Femur (tissue), 1 donor: ENCODE measurements at places on chromosomes 5 and 9.

DNA sequence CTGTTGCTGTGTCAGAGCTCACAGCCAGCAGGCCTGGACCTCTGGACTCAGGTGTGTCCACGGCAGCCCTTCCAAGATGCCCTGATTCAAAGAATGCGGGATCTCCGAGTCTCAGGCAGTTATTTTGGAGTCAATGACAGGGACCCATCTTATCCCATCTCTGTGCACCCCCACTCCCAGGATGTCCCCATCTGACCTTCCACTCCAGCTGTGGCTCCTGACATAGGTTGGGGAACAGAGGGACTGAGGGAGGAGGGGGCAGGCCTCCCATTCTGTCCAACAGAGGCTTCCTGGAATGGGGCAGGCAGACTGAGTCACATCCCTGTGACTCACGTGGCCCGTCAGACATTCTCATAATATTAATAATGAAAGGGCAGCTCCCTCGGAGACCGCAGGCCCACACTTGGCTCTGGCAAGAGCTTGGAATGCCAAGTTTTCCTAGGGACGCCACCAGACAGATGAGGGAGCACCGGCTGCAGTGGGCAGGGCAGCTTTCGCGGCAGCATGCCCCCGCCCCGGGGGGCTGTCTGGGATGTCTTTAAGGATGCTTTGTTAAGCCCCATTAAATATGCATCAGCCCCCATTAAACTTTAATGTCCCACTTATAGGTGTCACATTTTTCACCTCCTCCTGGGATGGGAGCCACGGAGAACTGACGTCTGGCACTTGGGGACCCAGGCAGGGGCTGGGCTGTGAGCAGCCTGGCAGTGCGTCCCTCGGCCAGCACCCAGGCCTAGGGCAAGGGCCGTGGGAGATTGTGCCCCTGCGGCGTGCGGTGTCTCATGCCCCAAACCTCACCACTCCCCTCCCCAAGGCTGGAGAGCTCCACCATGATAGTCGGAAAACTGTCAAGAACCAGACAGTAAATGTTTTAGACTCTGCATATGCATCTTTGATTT, 23.6 kb upstream of the FIBCD1 start:
- no peak for DNase-seq

- DNase-seq, result peak; percentile 58
Observed at GRCh38 chr9:112174965-112175795, at the start of gene SUSD1. Gene SUSD1, minus strand, starts transcription at chr9:112175297. Its CDS starts 62 bp downstream, at chr9:112175235.

DNA sequence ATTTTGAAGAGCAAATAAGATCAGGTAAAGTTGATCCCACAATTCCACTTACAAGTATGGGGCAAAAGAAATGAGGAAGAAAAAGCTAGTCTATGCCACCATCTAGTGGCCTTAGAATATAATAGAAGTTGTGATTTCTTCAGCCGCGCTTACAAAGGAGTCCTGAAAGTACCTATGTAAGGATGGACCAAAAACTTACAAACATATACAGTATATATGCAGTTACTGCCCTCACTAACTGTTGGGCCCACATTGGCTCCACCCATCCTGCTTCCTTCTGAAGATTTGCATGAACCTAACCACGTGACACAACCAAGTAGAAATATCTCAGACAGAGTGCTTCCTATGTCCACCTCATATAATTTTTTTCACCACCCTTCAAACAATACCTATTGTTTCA, 11.7 kb upstream of the OR13D1 start:
- DNase-seq, result no peak

- no peak for DNase-seq
Observed at GRCh38 chr5:93600409-93601070, 17.5 kb downstream of the NR2F1 start.

DNA sequence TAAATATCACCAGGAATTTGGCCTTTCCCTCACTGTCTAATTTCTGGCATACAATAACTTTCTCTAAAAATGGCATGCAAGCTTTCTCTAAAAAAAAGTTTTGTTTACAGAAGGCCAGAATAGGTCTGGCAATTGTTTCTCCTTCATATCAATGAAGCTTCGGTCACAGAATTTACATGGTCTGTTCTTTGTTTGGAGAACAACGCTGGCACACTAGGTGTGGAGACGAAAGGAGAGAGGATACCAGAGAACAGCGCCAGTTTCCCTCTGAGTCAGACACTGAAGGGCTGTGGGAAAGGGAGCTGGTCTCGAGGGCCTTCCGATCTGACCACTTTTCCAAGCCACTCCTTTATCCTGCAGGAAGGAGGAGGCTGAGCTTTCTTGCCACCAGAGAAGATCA, 60.1 kb upstream of the ITGA1 start:
- DNase-seq, result peak; percentile 35

DNA sequence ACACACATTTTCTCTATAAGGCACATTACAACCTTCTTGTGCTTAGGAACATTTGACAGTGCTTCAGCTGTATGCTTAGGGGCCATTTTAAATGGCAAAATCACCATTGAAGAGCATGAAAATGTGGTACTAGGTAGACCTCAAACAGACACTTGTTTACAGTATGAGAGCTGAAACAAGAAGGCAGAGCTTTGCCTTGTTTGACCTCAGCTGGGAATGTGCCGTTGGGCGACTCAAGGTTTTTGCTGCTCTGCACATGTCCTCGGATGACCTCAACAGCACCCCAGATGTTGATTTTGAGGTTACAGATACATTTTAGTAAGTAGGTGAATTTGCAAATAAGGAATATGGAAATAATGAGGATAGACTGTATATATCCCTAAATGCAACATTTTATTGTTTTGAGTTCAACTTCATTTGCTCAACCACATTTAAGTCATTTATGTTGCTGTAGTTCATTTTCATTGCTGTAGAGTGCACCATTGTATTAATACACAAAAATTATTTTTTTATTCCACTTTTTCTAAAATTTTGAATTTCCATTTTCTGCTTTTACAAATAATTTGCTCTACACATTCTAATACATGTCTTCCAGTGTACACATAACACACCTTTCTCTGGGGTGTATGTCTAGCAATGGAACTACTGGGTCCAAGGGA, 206.8 kb downstream of the NR3C1 start:
- no peak for DNase-seq
